ENCODE measurements at places on chromosomes 1 and 21.

GRCh38 chr1:7098641-7099040 lies 313.4 kb downstream of the CAMTA1 start:
- no peak for DNase-seq

DNA sequence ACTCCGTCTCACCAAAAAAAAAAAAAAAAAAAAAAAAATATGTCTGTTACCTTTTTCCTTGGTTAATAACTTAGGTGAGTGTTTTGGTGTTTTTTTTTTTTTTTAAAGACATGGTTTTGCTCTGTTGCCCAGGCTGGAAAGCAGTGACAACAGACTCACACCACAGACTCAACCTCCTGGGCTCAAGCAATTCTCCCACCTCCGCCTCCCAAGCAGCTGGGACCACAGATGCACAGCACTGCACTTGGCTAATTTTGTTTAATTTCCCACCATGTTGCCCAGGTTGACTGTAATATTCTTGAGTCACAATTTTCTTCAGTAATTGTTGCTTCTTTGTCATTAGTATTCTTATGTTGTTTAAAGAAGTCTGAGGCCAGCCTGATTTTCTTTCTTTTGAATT lies 149.2 kb upstream of the SYT6 start:
- no peak for DNase-seq

DNA sequence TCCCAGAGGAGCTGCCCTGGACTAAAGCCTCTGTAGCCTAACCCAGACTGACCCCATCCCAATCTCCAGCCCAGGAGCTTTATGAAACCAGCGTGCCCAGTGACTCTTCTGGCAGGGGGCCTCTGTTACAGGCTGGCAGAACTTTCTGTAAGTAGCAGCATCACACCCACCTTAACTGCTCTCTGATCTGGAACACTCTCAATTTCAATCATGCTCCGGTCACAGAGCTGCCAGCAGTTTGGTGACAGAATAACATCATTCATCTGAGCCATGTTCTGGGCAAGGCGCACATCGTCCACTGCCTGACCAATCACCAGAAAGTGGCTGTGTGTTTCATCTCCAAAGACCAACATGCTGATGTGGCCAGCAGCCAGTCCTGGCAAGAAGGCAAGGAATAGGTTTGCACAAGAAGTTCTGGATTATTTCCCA lies 14.7 kb downstream of the ADCY10 start:
- DNase-seq = no peak

GRCh38 chr1:229117664-229118300 lies 153.1 kb upstream of the RAB4A start:
- DNase-seq = no peak

GRCh38 chr1:30818568-30819243 lies 61.1 kb upstream of the LAPTM5 start:
- no peak for DNase-seq

DNA sequence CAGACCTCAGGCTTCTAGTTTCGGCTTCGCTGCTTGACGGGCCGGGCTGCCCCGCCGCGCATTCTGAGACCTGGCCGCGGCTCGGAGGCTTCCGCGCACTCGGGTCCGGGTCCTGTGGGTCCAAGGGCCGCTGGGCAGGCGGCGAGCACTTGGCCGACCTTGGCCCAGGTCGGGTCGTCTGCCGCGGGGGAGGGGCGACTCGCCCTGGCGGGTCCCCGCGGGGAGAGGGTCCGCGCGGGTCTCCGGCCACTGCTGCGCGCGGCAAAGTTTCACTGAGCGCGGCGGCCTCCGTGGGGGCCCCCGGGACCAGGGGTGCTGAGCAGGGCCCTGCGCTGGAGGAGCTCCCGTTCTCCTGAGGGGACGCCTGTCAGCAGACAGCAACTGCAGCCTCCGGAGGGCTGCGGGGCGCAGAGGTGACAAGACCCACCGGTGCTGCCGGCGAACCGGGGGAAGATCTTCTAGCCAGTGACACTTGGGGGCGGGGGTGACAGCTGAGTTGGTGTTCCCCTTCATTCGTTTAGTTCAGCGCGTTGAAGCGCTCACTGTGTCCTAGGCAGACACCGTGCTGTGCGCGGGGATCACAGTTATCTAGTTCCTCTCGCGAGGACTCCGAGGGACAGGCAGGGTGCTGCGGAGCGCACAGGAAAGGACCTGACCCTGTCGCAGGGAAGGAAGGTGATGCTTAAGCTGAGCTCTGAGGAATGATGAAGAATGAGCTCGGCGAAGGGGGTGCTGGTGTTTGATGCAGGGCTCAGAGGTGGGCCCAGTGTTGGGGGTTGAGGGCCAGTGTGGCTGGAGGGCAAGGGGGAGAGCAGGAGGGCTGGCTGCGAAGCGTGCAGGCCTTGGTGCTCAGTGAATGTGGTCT lies 725 bp downstream of the MTFR1L start:
- DNase-seq = peak; percentile 26

Data from kidney capillary endothelial cell (primary cell).